ENCODE measurements at places on chromosomes 3 and 15.

DNA sequence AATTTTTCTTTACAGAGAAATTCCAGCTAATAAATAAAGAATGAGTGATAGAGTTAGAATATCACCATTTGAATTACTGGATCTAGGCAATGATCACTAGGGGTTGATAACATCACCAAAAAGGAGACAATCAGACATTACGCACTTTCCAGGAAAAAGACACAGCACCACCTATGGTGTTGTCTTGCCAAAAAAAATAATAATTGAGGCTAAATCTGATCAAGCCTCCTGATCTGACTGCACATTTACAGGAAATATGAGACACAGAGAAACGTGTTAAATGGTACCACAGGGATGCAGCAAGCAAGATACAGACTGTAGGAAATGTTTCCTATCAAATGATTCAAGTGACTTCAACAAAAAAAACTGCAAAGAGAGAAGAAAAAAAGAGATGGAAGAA, 92.8 kb downstream of the EOMES start:
- DNase-seq = no peak

DNA sequence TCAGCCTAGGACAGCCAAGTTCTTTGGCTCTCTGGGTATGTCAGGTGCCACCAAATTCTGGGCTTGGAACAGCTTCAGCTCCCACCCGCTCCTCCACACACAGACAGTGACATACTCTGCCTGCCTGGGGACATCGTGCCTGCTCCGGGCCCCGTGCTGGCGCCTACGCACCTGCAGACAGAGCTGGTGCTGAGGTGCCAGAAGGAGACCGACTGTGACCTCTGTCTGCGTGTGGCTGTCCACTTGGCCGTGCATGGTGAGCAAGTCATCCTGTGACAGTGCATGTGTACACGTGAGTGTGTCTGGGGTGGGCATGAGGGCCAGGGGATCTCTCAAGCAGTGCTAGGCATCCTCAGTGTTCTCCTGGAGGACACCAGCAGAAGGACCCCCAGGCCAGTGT, 922 bp downstream of the IL17RC start:
- no peak for DNase-seq

GRCh38 chr15:99057697-99058420, 47.0 kb upstream of the SYNM start:
- no peak for DNase-seq

DNA sequence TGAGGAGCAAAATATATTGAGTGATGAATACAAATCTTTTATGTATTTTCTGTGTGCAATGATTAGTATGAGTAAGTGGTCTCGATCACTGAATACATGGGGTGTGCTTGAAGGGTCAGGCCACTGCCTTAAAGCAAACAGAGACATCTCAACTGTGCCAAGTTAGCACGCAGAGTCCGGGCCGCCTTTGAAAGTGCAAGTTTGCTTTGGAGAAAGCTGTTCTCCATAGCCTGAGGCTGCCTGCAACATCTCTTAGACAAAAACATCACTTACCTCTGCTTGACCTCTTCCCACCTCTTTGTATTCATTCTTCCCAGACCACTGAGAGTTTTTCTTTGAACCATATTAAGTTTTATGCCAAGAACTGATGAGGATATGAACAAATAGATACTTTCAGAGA, 267.0 kb downstream of the ZBTB20 start:
- DNase-seq = no peak

DNA sequence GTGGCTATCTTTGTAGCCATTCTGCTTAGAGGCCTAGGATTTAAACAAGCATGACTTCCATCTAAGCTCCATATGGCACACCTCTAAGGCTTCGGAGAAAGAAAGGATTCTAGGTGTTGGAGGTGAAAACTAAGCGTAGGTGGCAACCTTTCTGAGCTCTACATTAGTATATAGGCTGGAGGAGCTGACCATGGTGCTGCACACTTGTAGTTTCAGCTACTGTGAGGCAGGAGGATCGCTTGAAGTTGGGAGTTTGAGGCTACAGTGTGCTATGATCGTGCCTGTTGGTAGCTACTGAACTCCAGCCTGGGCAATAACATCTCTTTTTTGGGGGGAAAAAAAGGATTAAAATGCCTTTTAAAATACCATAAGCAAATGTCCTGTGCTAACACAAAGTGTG, 7.4 kb downstream of the EAF1 start:
- DNase-seq = no peak

- DNase-seq = no peak
Observed at GRCh38 chr15:56812221-56812620, 78.9 kb upstream of the ZNF280D start.

DNA sequence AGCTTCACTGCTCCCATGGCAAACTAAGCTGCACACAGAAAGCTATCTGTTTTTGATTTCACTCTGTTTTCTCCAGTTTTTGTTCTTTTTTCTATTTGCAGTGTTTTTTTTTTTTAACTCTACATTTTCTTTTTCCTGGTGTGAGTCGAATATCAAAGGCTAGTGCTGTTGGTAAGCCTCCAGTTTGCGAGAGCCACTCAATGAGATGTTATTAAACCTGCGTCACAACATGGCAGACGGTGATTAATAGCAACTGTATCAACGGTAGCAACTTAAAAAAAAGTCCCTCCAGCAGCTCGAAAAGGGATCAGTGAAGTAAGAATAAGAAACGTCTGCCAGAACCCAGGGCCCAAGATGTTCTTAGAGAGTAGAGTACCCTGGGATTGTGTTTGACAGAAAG, 84.1 kb downstream of the MEIS2 start:
- DNase-seq = peak; percentile 51

- DNase-seq = no peak
Observed at GRCh38 chr15:33454996-33455395, 144.2 kb downstream of the RYR3 start.

DNA sequence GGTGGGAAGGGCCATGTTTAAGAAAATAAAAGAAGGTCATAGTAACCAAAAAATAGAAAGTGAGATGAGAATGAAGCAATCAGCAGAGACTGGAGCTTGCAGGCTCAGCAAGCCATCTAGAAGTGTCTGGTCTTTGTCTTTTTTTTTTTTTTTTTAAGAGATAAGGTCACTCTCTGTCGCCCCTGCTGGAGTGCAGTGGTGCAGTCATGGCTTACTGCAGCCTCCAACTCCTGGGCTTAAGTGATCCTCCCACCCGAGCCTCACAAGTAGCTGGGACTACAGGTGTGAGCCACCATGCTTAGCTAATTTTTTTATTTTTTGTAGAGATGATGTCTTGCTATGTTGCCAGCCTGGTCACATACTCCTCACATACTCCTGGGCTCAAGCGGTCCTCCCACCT, 36.2 kb downstream of the GXYLT2 start:
- DNase-seq = peak; percentile 4

DNA sequence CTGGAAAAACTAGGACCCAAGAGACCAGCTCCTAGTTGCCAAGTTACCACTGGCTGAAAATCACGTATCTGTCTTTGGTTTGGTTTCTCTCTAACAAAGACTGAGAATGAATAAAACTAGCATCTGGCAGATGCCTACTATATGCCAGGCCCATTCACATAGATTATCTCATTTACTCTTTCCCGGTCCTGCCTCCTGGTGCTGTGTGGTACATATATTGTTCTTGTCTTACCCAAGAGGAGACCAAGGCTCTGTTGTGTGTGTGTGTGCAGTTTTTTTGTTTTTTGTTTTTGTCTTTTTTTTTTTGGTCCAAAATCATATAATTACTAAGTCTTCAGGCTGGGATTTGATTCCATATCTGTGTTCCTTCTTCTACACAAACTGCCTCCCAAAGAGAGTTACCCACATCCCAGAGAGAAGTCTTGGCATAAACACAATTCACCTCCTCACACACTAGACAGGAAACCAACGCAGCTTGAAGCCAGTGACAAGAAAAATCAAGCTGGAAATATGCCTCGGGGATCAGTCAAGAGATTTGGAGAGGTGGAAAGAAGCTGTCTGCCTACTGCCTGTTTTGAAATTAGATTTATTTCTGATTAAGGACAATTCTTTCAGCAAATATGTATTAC, 891 bp downstream of the AHSG start:
- DNase-seq = no peak

- DNase-seq = no peak
Observed at GRCh38 chr3:43747641-43748040, 56.9 kb downstream of the ABHD5 start.

- peak; percentile 15 for DNase-seq
Observed at GRCh38 chr3:146626403-146627122, 21.4 kb upstream of the PLSCR5 start.

Measured in NCI-H82 (cell line).